Inflammatory macrophage (primary cell): ENCODE measurements at places on chromosomes 5 and 9.

DNA sequence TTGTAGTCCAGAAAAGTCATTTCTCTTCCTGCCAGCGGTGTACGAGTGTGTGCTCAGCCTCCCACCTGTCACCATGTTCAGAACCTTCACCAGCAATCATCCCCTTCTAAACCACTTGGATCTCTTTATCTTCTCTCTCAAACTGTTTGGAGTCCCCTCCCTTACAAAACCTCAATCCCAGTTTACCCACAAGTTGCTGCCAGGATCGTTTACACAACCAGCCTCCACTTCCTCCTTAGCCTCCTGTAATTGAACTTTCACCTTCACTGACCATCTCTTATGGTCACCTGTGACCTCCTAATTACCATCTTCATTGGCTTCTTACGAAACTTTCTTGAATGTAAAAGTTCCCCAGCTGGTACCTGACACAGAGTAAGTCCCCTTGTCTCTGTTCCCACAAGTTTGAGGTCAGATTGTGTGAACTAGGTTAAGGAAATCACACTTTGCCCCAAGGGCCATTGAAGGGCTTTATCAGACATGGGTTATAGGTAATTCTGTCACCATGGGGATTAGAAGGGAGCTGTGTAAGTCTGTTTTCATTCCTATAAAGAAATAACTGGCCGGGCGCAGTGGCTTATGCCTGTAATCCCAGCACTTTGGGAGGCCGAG, 20.0 kb downstream of the RNF44 start:
- no peak for DNase-seq

GRCh38 chr9:114339130-114339908, 9.7 kb downstream of the ORM2 start:
- peak; percentile 70 for DNase-seq

- no peak for DNase-seq
These were observed 32.7 kb upstream of the ENHO start for GRCh38 chr9:34555500-34555899.

GRCh38 chr9:101062686-101063085, 34.2 kb downstream of the PLPPR1 start:
- no peak for DNase-seq

- DNase-seq: no peak
These were observed 5.8 kb downstream of the FPGS start for GRCh38 chr9:127808347-127809001.

DNA sequence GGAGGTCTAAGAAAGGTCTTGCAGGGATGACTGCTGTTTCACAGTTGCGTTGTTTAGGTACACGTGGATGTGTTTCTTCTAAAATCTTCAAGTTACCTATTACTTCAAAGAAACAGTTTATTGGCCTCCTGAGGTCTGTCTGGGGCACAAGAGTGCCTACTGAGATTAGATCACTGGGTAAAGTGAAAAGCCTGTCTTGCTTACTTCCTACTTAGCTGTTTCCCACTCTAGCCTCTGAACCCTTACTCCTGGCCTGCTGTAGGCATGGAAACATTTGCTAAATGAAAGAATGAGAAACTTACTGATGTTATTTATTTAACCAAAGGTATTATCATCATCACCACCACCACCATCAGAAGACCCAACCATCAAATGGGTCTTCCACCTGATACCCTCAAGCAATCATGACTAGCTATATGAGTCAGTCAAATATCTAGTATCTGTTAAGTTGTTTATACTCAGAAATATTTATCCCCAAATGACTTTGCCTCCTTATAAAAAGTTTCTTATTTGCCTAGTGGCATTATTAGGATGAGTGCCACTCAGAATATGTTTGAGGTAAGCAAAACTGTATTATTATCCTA, 92.5 kb downstream of the ELAVL2 start:
- no peak for DNase-seq

DNA sequence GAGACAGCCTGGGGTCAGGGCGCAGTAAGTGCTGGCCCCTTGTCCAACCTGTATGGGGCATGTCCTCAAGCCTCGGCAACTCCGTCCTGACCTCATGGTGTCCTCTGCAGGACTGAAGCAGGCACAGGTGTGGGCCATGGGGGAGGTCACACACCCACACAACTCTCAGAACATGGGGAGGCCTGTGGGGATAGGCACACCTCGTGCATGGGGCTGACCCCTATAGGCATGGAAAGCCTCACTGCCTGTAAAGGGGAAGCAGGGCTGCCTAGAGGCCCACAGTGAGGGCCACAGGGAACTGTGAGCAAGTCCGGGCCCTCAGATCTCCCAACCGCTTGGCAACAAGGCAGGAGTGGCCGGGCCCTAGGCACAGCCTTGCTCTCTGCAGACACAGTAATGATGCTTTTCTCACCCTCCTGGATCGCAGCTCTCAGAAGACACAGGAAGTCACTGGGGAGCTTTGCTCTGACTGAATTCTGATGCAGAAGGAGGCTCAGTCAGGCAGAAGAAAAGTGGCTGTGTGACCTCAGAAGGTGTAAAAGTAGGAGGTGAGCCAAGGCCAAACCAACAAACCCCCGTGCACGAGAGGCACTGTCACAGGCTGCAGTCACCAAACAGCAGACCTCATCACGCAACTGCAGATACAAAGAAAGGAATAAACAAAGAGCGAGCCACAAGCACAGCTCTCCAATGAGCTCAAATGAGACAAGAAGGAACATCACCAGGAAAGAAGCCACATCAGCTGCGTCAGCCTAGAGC, 5.4 kb downstream of the IPPK start:
- no peak for DNase-seq

- peak; percentile 81 for DNase-seq
These were observed 17.8 kb upstream of the CEP72 start for GRCh38 chr5:594226-594860.
